ENCODE measurements at places on chromosomes 1 and 21. TPM values are rescaled to one million over a fixed set of nuclear protein-coding genes. Genes with fewer than 3 reads are reported as not detected.

The CA14 gene
- total RNA-seq, result not detected

The LCE2B gene
- not detected for total RNA-seq

The ALPL gene
- total RNA-seq, result 1.7 TPM

The F3 gene
- 11.8 TPM for total RNA-seq
